ENCODE measurements at places on chromosomes 3 and 15. TPM values are rescaled to one million over a fixed set of nuclear protein-coding genes. Genes with fewer than 3 reads are reported as not detected.

The GNB5 gene
- total RNA-seq = 48.6 TPM

The CFAP100 gene
- not detected for total RNA-seq

The ADAMTSL3 gene
- 4.2 TPM for total RNA-seq

The CLDN18 gene
- total RNA-seq = not detected

The AQP9 gene
- total RNA-seq = 1.5 TPM

The HYAL1 gene
- 17.7 TPM for total RNA-seq

The LIPH gene
- total RNA-seq = 2.7 TPM

The PPP1R2 gene
- 98.0 TPM for total RNA-seq

The GOLGB1 gene
- total RNA-seq = 45.4 TPM

The NT5DC2 gene
- 63.3 TPM for total RNA-seq

The CTDSPL gene
- total RNA-seq = 28.0 TPM

The SATB1 gene
- total RNA-seq = 51.3 TPM

The CGNL1 gene
- total RNA-seq = 38.3 TPM

DNA sequence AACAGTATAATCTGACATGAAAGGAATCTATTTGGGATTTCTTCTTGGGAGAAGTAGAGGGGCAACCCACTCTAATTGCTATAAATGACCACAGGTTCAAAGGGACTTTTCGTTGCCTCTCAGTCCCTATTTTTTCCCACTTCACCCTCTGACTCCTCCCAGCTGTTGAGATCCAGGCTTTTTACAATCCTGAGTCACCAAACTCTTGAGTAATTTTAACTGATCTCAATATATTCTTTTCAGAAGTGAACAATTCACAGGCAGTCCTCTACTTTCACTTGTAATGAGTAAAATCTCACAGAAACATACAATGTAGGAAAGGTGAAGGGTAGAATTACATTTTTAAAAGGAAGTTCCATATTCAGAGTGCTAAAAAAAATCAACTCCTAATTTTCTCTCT lies 44.6 kb downstream of the EIF4E3 start:
- DNase-seq = no peak

GRCh38 chr3:127446756-127447155 lies 143.8 kb downstream of the TPRA1 start:
- no peak for DNase-seq

DNA sequence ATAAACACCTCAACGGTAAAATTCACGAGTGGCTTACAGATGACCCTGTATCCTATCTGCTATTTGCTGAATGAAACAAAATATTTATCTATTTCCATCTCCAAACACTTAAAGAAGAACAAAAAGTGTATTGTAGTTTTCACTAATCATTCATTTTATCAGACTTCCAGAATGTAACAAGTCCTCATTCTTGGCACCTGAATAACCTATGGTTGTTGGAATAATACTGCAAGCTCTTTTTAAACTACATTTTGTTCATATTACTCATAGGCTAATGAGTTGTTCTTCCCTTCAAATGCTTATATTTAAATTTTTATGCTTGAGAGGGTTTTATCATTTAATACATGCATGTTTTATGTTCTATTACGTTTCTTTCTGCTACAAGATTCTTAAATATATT lies 1434.1 kb downstream of the SI start:
- no peak for DNase-seq

DNA sequence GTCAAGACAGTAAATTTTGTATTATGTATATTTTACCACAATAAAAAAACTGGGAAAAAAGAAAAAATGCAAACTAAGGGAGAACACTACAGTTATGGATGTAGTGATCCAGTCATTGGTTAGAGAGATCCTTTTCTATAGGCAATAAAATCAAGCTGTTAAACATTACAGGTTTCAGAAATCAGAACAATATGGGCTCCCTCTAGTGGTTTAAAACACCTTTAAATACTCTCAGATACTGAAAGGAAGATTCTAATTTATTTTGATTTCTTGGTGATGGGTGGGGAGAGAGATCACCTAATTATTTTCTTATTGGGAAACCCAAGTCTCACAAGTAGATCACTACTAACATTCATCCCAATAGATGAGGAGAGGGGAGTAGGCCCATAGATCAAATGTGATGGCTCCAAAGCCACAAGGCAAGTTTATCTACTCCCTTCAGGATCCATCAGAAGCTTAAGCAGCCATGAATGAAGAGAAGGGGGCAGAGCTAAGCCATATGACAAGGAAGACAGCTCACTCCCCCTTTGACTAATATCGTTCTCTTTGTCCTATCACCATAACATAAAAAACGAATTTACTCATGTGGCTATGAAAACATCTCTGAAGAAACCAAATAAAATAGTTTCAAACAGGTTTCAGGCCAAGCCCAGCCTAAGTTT lies 118.6 kb downstream of the ANO10 start:
- DNase-seq = no peak

GRCh38 chr3:57646723-57647122 lies 46.2 kb downstream of the DENND6A start:
- no peak for DNase-seq

GRCh38 chr3:97721446-97721845 lies 43.1 kb upstream of the ARL6 start:
- DNase-seq = no peak

DNA sequence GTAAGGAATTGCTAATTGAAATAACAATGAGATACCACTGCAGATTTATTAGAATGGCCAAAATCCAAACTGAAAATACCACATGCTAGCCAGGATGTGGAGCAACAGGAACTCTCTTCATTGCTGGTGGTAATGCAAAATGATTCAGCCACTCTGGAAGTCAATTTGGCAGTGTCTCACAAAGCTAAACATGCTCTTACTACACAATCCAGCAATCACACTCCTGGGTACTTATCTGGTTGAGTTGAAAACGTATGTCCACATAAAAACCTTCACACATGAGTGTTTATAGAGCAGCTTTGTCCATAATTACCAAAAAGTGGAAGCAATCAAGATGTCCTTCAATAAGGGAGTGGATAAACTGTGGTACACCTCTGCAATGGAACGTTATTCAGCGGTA lies 113.3 kb downstream of the SMAD6 start:
- DNase-seq = no peak

GRCh38 chr3:163951397-163951987 lies 1126.8 kb downstream of the SI start:
- no peak for DNase-seq

DNA sequence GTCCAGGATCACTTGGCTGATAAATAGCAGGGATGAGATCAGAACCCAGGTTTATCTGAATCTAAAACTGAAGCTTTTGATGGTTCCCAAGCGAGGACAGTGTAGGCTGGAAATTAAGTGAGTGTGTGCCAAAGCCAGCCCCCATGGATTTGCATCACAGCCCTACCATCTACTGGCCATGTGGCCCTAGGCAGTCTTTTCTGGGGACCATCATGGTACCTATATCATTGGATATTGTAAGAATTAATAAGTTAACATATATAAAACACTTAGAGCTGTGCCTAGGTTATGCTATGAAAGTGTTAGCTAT lies 32.8 kb upstream of the SSR3 start:
- no peak for DNase-seq

- DNase-seq = no peak
Observed at GRCh38 chr15:52370010-52370409, 74.4 kb upstream of the MYO5C start.

- DNase-seq = no peak
Observed at GRCh38 chr3:27905625-27906024, 183.5 kb upstream of the EOMES start.

- no peak for DNase-seq
Observed at GRCh38 chr15:88695101-88695500, 56.3 kb downstream of the ISG20 start.

DNA sequence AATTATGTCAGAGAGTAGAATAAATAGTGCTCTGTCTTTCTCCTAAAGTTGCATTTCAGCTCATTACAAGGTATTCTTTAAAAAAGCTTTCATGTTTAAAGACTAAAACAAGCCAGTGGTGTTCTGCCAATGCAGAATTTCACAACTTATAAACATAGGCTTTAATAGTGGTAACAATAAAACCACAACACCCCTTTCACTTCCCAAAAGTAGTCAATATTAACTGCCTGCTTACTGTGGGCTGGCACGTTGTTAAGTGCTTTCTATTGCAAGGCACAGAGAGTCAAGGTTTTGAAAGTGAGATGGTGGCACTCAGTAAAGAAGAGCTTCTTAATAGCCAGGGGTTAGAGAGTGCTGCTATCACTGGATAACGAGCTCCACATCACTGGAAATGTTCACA lies 8.4 kb upstream of the RTP1 start:
- DNase-seq = no peak

DNA sequence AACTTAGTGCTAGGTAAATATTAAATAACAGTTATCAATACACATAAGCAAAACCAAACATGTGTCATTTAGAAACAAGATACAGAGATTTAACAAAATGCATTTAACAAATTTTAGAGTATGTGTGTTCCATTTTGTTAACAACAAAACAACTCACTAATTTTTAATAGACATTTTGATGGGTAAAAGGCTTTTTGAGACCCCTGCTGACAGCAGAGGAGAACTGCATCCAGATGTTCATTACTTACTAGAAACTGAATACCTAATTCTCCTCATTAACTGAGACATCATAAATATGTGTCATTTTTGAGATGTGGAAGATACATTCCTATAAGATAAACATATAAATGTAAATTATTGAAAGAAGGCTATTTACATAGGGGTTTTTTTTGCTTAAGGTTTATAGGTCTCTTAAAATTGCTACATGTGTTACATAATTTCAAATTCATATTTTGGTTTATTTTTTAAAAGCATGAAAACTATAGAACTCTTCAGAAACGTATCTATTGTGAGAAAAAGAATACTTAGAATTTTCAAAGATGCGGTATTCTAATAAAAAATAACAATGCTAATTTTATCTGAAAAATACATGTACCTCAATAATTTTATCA lies 1009.8 kb downstream of the TUSC7 start:
- no peak for DNase-seq

DNA sequence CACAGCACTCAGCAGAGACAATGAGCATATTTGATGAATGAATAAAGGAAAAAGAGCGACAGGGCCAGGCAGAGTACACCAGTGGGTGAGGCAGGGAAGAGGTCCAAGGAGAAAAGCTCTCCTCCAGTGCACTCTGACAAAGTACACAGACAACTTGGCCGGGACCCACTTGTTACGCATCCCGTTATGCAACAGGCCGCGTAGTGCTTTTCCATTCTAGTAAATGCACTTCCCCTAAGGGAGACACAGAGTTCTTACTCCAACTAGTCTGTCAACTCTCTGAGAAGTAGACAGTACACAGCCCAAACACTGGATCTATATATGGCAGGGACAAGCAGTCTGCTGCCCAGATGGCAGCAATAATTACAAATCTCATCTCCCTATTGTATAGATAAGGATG lies 18.5 kb downstream of the LARP6 start:
- peak; percentile 97 for DNase-seq

GRCh38 chr3:184941408-184941807 lies 129.4 kb downstream of the VPS8 start:
- no peak for DNase-seq

DNA sequence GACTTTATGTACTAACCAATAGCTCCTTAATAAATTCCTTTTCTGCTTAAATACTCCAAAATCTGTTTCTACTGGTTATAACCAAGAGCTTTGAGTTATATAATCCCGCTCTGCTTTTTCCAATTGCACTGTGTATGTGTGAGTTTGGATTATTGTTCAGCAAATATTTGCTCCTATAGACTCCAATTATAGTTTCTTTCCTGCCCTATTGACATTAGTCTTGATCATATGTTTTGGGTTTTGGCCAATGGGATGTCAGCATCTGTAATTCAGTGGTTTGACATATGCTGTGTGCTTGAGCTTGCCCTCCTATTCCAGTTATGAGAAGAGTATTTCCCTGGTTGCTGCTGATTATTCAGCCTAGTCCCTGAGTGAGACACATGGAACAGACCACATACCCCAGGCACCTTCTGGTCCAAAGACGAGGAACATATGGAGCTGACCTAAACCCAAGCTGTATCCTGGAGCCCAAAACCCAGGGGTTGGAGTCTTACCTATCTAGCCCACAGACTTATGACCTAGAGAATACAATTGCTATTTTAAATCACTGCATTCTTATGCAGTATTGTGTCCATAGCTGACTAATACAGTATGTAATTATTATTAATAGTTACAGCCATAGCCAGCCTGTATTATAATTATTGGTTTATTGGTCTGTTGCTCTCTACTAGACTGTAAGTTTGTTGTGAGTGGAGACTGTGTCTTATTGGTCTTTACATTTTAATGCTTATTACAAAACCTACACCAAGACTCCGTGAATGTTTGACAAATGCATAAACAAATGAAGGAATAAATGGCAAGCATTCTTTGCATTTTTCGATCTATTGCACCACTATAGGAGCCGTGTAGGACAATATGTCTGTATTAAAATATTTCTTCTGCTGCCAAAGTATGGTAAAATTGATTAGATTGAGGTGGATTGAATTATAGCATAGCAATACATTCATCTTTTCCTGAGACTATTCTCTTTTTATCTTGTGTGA lies 11.7 kb upstream of the ZNF280D start:
- DNase-seq = no peak

GRCh38 chr3:87132801-87133200 lies 94.3 kb upstream of the CHMP2B start:
- no peak for DNase-seq

DNA sequence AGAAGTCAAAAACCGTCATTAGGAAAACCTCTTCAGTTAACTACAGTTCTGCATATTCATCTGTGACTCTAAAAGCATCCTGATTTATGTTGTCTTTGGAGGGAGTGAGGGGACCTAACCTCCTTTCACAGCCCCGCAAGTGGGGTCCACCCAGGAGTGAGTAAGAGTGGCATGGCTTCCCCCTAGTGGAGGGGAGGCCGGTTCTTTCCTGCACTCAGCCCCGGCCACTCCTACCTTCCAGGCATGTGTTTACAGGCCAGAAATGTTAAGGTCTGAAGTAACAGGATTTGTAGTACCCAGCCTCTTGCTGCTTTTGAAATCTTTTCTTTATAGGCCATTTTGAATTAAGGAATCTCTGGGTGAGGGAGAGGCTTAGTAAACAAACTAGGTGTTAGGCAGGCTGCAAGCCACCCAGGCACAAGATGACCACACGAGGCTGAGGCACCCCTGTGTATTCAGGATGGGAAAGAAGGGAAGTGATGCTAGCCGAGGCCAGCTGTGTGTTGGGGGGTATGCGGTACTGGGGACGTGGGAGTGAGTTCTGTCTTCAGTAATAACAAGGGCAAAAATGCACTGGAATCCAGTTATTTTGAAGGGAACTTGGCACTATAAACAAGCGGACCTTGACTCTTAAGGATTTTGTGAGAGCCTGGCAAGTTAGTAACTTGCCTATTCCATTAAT lies 50.5 kb downstream of the CTDSPL start:
- no peak for DNase-seq

DNA sequence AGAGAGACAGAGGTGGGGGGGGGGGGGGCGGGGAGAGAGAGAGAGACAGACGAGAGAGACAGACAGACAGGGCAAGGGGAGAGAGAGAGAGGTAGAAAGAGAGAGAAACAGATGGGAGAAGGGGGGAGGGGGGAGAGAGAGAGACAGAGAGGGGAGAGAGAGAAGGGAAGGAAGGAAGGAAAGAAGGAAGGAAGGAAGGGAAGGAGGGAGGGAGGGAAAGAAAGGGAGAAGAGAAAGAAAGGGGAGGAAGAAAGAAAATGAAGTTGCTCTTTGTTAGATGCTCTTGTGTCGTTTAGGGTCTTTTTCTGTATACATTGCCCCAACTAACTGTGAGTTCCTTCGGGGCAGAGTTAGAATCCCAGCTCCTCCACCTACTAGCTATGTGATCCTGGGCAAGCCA lies 19.0 kb upstream of the EPHB3 start:
- no peak for DNase-seq

Measured in vagina (tissue), 2 donors.